ENCODE measurements at places on chromosomes 1 and 21.
A peak's percentile ranks its signal among the peaks of the same experiment; 100 is the strongest.

- no peak for DNase-seq
Observed at GRCh38 chr21:31875496-31876015, 2.7 kb downstream of the HUNK start.

GRCh38 chr1:112317140-112317539, 78.9 kb upstream of the CTTNBP2NL start:
- no peak for DNase-seq

DNA sequence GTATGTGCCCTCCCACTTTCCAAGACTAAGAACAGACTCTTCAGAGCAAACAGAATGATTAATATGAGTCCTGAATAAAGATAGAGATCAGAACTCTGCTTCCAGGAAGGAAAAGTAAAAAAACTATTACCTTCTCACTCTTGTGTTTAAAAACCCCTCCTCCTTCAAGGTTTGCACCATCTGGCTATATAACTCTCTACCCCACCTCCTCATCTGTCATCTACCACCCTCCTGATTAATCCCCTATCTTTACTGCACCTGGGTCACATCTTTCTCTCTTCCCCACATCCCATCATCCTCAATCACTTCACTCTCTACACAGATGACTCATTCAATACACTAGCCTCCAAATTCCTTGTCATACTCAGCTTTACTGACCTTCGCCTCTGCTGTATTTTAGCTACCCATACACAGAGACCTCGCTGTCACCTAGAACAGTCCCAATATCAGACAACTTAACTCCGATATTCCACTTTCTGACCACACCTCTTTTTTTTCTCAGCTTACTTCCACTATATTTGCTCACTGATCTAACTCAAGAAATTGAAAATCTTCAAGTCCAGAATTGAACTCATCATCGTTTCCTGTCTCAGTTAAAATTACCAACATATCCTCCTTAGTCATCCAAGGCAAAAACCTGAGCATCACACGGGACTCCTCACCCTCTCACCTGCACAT, 3.7 kb downstream of the SCMH1 start:
- DNase-seq, result no peak

DNA sequence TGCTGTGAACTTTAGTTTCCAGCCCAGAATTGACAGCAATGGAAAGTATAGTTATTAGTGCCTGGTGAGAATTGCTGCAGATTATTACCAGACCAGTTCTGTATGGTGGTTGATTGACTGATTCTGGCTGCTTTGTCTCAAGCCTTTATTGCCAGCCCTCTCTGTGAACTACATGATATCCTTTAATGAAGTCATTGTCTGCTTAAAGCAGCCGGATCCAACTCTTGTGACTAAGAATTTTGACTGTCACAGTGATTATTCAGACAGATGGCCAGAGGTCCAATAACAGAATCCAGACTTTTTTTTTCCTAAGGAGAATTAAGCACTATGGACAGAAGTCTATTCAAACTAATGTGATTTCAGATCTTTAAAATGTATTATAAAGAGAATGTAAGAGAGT, 1548.6 kb upstream of the B3GALT2 start:
- no peak for DNase-seq

- DNase-seq, result no peak
Observed at GRCh38 chr21:43702785-43703034, 16.2 kb upstream of the PDXK start.

GRCh38 chr1:46813858-46814396, 15.1 kb downstream of the CYP4B1 start:
- no peak for DNase-seq

GRCh38 chr1:178230881-178231409, 137.0 kb downstream of the RASAL2 start:
- no peak for DNase-seq

DNA sequence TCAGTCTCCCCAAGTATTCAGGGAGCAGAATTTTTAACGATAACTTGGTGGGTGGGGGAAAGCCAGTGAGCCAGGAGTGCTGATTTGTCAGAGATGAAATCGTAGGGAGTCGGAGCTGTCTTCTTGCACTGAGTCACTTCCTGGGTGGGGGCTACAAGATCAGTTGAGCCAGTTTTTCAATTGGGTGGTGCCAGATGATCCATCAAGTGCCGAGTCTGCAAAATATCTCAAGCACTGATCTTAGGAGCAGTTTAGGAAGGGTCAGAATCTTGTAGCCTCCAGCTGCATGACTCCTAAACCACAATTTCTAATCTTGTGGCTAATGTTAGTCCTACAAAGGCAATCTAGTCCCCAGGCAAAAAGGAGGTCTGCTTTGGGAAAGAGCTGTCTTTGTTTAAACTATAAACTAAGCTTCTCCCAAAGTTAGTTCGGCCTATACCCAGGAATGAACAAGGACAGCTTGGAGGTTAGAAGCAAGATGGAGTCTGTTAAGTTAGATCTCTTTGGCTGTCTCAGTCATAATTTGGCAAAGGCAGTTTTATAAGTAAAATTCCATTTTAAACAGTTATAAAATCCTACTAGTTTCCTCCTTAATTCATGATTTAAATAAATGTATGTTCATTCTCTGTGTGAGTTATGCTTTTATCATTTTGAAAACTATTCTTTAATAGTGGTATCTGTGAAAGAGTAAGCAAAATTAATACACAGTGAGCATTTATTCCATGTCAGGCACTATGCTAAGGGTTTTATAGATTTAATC, 51.7 kb downstream of the SLC16A1 start:
- DNase-seq, result no peak

DNA sequence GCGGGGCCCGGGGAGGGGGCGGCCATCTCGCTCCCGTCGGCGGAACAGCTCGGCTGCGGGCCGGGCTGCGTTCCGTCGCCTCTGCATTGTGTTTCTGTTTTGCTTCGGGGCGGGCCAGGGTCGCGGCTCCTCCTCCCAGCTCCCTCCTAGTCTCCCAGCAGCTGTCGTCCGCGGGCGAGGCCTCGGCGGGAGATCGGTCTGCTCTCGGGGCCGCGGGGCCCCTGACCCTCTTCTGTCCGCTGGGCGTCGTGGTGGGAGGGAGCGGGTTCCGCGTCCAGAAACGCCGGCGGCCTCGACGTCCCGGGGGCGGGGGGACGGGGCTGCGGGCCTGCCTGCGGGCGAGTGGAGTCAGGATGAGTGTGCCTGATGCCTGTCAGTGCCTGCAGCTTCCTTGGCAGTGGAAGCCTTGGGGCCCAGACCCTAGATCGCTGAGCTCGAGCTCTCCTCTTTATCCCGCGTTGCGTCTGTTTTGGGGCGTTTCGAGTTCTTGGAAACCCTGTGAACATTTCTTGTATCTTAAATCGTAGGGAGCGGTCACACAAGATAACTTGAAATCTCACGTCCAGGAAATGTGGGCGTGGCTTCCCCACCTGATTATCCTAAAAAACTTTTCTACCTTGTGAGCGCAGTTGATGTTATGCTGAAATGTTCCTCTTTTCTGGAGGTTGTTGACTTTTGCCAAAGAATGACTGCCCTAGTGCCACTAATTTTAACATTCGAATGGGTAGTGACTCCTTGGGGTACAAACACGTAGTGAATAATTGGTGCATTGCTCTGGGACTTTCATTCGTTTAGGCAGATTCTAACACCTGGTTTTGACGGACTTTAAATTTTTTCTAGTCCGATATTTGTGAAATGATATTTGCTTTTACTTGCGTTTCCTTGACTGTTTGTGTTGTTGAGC, 676 bp downstream of the MORC3 start:
- DNase-seq, result no peak

GRCh38 chr1:207867136-207868109, 43.5 kb downstream of the CD34 start:
- DNase-seq, result no peak

DNA sequence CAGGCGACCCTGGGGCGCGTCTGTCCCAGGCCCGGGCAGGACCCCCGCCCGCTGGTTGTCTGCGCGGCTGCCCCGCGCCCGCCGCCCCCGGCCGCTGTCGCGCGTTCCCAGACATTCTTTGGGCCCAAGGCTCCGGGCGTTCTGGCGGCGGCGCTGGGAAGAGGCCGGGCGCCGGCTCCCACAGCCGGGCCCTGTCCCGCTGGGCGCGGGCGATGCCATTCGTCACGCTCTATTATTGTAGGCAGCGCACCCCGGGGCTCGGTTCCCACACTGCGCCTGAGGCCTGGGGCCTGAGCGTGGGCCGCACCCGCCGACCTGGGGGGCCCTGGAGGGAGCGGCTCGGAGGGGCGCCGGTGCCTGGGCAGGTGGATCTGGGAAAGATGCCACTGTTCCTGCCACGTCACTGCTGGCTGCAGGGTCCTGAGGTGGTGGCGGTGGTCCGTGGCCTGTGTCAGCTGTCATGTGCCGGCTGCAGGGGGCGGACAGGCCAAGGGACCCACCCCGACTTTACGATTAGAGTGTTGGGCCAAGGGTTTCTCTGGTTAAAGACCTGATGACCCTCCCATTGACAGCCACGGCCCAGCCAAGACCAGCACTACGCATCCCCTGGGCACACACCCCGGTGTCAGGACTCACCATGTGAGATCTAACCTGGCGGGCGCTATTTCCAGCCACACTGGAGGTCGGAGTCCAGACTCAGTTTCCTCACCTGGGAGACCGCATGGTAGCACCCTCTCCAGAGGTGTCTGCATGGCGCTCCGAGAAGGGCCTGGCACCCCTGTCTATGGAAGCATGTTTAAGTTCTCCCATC, 55.1 kb upstream of the ADARB1 start:
- DNase-seq, result no peak

- peak; percentile 60 for DNase-seq
Observed at GRCh38 chr1:202160377-202160940, at the start of gene PTPN7. PTPN7 (minus strand) TSS chr1:202160602; CDS start chr1:202159402, 1,200 bp downstream.

DNA sequence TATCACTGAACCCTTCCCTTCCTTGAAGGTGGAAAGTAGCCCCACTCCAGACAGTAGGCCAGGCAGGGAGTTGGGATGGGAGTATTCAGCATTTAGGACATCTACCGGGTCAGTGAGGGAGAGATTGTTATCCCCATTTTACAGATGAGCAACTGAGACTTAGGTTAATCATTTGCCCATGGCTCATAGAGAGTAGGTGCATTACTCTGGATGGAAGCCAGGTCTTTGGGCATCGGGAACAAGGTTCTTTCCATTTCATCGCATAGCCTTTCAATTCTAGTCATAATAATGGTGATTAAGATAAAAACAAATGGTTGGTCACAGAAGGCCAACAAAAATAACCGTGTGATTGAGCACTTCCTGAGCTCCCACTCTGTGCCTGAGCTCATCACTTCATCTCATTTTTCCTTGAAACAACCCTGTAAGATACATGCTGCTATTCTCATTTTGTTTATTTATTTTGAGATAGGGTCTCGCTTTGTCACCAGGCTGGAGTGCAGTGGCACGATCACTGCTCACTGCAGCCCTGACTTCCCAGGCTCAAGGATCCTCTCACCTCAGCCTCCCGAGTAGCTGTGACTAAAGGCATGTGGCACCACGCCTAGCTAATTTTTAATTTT, 64.8 kb downstream of the NAV1 start:
- no peak for DNase-seq

DNA sequence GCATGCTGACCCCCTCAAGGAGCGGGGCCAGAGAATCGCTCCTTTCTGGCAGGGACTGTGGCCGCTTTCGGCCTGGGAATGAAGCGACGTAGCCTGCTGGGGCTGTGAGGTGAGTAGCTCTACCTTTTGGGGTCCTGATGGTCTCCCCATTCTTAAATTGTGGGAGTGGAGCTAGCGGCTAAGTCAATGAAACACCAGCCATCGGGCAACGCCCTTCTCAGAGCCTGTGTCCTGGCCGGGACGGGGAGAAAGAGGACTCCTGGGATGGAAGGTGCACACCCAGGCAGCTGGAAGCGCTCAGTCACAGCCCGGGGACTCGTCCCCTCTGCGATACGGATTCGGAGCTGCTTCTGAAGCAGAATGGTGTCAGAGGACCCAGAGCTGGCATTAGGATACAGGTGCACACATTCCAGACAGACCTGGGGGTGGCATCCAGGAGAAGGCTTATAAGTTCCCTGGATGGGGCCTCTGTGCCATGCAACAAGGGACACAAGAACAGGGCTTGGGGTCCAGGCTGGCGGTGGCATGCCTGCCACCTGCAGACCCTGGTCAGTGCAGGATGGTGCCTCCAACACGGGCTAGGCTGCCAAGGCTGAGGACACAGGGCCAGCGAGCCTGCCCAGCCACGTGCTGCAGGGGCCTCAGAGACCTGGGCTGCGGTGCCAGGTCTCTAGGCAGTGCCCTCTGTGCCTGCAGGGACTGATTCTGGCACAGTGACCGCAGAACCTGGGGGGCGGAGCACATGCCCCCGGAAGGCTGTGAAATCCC, 945 bp upstream of the WNT9A start:
- DNase-seq, result no peak

DNA sequence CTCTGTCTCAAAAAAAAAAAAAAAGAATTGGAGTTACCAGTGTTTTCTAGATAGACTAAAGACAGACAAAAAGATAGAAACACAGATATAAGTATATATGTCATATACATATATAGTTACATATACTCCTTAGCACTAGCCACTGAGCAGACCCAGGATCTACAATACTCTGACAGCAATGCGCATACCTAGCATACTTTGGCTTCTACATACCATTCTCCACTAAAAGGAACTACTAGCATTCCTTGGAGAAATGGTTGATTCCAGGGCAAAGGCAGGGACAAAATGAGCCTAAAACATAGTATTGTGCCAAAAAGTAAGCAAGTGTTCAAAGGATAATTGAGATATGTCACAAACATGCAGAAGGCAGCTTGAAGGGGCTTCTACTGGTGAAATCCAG, 22.7 kb downstream of the SYNJ1 start:
- no peak for DNase-seq

DNA sequence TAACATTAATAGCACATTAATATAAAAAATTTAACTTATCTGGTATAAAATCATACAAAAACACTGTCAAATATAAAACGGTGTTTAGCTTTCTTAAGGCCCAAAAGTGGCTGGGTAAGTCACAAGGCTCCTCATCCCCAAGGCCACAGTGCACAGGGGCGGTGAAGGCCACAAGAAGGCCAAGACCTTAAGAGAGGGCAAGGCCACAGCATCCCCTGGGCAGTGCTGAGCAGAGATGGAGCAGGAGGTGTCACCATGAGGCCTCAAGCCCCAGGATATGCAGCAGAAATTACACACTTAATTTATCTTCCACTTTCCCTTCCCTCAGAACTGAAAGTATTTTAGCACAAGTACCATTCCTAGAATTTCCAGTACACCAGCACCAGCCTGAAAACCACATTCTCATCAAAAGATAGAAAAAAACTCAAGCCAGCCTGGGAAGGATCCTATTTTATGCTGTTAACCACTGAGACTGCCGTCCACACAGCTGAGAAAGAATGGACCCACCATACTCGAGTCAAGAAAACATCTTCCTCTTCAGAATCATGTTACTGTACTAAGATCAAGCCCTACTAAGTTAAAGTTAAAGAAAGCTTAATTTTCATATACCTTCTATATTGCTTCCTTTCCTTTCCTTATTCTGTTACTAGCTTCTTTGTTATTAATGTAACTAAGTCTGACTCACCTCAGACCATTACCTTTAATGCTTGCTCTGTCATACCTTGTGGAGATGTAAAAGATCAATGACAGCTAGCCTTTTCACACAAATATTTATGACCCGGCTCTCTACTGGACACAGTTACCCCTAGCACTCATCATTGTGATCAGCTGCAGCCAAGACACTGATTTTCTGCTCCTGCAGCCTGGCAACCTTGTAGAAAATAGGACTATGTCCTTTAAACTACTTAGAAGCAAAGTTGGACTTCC, 26.4 kb upstream of the FMO1 start:
- DNase-seq, result no peak
